M059J (cell line): ENCODE measurements at places on chromosomes 6 and 20. TPM values are rescaled to one million over a fixed set of nuclear protein-coding genes. Genes with fewer than 3 reads are reported as not detected.

GRCh38 chr6:43062818-43063217 lies 3.4 kb downstream of the KLC4 start:
- no peak for DNase-seq

DNA sequence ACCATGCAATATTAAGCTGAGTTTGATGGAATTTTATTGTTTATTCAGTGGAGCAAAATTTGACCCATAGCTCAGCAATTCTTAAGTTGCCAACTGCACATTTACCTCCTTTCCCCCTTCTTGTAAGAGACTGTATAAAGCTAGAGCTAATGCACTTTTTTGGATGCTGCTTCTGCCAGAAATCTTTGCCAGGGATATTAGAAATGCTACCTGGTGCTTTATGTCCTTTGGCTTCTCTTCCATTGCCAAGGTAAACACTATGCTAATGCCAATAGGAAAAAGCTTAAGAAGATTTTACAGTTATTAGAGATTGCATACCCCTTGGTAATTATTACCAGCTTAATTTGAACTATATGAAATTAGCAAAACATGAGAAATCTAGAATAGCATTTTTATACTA lies 79.0 kb upstream of the OGFRL1 start:
- no peak for DNase-seq

DNA sequence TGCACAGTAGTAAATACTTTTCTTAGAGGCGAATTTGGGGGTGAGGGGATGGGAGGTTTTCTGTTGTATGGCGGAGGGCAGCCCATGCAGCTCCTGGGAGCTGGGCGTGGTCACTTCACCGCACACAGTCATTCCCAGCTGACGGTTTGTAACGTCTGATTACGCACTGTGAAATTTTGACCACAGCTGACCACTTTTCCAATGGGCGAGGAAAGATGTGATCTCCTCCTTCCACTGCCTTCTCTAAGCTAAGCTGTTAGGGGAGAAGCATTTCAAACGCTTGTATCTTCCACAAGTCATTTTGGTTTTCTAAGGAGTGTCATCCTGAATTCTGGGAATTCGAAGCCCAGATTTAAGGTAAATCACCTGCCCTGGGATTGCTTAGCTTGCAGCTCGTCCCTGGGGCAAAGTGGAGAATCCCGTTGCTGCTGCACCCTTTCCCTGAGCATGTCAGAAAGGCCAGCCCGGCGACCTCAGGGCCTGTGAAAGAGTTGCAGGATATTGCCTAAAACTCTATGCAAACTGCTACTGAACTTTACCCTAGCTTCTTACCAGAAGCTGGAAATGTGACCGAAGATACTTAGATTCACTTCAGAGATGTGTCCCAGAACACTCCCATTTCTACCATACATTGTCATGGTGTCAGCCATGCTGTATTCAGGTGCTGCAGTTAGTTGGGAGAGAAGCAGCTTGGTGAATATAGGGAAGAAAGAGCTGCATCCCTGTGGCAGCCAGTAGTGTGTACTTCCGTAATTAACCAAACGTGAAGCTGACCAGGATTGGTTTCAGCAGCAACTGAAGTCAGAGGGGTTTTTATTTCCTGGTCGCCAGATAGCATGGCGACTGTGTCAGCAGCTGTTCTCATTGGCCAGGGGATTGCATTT lies 58.9 kb downstream of the RREB1 start:
- no peak for DNase-seq

GRCh38 chr6:152554851-152555250 lies 82.3 kb downstream of the SYNE1 start:
- DNase-seq, result no peak

- no peak for DNase-seq
These were observed 2.3 kb downstream of the RPS18 start for GRCh38 chr6:33273924-33274902.

GRCh38 chr6:125114248-125114858 lies 39.2 kb upstream of the TPD52L1 start:
- peak; percentile 69 for DNase-seq

The DPPA5 gene
- not detected in 2 replicates for total RNA-seq

DNA sequence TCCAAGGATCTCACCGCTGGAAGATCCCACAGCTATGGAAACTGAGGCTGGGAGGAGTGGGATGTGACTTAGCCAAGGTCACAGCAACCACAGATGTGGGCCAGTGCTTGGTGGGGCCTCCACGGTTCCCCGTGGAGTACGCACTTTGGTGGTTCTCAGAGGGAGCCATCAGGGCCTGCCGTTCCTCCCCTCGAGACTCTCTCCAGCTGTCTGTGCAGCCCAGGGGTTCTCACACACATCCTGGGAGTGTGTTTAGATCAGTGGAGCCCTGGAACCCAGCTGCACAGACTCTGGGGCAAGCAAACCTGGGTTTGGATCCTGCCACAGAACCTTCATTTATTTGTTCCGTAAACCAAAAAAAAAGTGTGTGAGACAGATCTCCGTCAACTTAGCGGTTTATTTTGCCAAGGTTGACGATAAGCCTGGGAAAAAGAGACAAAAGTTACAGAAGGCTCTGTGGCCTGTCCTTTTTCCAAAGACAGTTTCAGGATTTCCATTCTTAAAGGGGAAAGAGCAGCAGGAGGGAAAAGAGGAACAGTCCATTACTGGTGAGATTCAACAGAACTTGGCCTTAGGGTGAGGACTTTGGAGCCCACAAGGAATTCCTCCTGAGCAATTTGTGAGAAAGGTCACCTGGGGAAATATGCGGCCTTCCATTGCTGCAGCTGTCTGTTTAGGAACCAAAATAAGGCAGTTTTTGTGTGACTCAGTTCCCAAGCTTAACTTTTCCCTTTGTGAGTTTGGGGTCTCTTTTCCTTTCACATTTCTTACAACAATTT lies 13.6 kb upstream of the MYMX start:
- DNase-seq, result peak; percentile 71

DNA sequence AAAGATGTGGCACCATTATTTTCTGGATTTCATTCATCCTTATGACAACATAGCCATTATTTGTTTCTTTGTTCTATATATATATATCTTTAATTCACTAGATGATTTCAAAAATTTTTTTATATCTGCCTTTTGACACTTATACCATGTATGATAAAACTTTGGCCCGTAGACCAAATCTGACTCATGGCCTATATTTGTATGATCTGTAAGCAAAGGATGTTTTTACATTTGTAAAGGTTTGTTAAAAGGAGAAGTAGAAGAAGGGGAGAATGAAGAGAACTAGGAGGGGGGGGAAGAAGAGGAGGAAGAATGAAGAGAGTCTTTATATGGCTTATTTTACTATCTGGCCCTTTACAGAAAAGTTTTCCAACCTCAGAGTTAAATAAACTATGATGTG lies 279.7 kb downstream of the LAMA2 start:
- no peak for DNase-seq

DNA sequence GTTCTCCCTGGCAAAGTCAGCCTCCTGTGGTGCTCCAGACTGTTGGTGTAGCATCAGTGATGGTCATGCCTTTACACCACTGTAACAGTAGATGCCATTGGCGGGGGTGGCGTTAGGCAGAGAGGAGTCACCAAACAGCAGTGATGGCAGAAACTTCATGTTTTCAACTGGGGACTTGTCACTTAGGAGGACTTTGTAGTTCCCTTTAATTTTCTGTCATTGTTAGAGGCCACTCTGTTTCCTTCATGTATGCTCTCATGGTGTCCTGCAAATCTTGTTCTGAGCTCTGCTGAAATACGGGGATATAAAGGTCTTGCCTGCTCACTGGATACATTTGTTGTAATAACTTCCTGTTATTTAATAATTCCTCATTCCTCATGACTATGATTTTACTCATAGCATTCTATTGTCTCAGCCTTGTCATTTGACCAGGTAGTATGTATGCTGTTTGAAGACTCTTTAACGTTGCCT lies 4.6 kb downstream of the MAP3K4 start:
- no peak for DNase-seq

DNA sequence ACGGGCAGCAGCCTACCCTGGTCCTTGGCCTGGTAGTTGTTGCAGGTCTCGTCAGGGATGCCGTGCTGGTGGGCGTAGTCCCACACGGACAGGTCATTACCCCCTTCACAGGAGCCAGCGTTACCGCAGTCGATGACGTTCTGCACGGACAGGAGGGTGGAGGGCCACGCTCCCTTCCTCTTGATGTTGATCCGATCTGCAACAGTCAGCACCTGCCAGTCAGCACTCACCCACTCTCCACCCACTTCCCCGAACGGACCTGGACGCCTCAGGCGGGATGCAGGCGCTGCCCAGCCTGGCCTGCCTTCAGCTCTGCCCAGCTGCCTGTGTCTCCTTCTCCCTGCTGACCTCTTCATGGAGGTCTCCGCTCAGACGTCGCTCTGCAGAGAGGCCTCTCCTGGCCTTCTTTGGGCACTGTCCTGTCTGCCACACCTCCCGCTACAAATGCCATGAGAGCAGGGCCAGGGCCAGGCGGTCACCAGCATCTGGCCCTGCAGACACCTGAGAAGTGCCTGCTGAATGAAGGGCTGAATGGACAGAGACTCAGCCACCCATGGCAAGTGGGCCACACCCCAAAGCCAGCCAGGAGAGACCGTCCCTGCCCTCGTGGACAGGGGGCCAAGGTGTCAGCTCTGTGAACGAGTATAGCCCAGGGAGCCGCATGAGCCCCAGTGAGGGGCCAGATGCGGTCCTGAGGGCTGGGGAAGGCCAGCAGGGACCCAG lies 5.4 kb downstream of the CTSZ start:
- DNase-seq, result no peak

DNA sequence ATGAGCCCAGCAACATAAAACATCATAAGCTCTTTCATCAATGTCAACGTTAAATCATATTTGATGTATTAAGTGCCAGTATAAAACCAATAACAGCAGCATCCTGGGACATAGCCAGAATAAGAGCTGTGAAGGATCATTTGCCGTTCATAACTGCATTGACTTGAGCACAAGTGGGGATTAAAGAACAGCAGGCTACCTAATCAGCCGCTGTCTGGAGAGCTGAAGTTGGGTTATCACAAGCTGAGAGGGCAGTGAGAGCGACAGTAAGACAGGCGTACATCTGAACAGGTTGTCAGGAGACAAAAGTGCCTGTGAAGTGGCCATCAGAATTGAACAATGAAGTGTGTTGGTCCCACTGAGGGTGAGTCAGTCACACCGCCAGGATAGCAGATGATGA lies 269.6 kb downstream of the GRIK2 start:
- DNase-seq, result no peak
